Osteocyte (in vitro differentiated cells): ENCODE measurements at places on chromosomes 5 and 9.

DNA sequence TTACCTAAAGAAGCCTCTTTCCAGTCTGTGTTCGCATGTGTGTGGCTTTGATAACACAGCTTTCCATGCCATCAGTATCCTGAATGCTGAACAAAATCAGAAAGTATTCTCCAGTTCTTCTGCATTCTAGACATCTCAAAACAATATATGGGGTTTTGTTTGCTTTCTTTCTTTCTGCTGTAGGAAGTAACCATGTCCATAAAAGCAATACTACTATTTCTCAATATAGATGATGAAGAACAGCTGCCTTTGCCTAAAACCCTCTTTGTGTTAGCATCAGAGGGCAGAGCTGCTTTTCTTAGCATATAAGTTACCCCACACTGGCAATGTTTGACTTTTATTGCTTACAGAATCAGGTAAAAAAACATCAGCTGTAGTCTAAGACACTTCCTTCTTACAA lies 963.6 kb downstream of the CDH12 start:
- no peak for DNase-seq

- DNase-seq, result no peak
Measured at GRCh38 chr9:36854034-36854433, 180.0 kb downstream of the PAX5 start.

GRCh38 chr9:95724253-95724991 lies 151.1 kb upstream of the ERCC6L2 start:
- DNase-seq, result no peak

GRCh38 chr9:70105147-70105546 lies 61.5 kb downstream of the MAMDC2 start:
- DNase-seq, result no peak

DNA sequence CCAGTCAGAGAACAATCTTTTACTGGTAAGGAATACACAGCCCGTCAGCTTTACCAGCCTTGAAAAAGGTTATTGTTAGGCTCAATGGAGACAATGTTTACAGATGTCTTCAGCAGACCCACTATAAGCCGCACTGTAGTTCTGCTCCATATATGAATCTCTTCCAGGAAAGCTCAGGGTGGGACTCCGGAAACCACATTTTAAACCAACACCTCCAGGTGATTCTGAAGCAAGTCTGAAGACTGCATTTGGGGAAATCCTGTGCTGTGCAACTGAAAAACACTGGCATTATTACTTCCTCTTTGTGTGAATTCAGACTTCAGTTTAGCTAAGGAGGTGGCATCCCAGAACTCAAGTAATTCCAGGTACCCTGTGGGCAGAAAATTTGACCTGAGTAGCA lies 3.5 kb downstream of the GZMK start:
- no peak for DNase-seq

DNA sequence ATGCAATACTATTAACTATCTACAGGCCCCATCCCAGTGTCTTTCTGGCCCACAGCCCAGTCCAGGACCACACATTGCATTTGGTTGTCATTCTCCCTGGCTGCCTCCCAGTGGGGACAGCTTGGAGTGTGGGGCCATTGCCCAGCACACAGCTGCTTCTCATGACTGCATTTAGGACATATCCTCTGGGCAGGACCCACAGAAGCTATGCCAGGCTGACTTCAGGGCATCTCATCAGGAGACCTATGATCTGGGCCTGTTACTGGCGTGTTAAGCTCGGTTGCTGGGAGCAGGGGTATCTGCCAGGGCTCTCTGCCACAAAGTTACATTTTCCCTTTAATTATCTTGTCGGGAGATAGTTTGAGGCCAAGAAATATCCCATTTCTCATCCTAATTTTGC lies 32.1 kb upstream of the CLPTM1L start:
- DNase-seq, result no peak

GRCh38 chr5:15354021-15354420 lies 146.0 kb upstream of the FBXL7 start:
- DNase-seq, result no peak

DNA sequence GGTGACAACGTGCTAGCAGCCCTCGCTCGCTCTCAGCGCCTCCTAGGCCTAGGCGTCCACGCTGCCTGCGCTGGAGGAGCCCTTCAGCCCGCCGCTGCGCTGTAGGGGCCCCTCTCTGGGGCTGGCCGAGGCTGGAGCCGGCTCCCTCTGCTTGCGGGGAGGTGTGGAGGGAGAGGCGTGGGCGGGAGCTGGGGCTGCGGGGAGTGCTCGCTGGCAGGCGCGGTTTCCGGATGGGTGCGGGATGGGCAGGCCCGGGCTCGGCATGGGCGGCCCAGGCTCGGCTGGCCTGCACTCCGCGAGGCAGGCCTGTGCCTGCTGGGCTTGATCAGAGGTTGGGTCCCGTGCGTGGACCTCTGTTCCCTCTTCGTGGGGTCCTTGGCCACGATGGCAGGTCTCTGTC lies 472.6 kb downstream of the PRR16 start:
- no peak for DNase-seq

DNA sequence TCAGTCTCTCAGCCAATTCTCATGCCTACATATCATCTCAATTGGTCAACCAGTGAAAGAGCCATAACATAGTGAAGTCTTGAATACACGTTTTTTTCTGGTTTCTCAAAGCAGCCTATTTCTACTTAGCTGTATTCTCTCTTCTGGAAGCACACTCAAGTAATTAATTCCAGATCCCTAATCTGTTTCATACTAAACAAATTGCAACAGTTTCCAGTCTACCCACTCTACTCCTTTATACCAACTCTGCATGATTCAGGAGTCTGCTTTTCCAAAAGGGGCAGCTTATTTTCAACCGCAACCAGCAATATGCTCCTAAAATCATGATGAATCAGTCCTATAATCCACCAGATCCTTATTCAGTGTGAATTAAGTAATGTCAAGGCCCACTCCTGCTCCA lies 211.7 kb downstream of the TLE1 start:
- DNase-seq, result no peak

- DNase-seq, result no peak
Measured at GRCh38 chr5:9519537-9519936, 26.3 kb downstream of the SEMA5A start.

GRCh38 chr9:135300346-135301141 lies 179.0 kb upstream of the PPP1R26 start:
- DNase-seq, result peak; percentile 82

DNA sequence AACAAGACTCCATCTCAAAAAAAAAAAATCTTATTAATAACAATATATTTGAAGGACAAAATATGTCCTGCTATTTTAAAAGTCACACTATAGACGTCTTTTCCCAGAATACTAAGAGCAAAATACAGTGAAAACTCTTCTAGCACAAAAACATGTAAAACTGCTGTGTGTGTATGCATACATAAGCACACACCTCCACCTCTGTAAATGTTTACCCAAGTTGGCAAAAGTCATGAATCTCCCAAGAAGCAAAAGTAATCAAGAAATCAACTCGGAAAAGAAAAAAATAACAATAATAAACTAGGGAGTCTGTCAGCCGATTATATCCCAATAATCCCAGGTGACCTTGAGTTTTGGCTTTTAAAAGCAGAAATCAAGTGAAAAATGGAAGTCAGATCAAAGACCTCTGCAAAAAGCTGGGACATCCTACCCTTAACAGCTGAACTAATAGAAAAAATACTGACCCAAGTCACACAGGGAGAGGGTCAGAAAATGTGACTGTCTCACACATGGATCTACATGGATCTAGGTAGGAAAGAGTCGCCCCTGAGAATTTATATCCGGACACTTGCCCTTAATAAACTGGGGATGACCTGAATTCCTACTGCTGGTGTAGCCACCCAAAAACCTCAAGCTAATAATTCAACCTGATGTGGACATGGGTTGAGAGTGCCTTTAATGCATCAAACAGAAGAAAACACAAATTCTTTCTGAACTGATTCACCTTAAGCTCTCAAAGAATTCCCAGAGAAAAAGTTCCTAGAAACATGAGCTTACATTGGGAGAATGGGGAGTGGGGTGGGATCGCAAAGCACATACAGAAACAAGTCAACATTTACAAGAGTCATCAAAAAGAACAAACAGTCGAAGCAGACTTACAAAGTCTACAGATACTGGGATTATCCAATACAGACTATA lies 29.9 kb downstream of the LPAR1 start:
- no peak for DNase-seq

GRCh38 chr5:35335752-35336151 lies 105.5 kb upstream of the PRLR start:
- no peak for DNase-seq

DNA sequence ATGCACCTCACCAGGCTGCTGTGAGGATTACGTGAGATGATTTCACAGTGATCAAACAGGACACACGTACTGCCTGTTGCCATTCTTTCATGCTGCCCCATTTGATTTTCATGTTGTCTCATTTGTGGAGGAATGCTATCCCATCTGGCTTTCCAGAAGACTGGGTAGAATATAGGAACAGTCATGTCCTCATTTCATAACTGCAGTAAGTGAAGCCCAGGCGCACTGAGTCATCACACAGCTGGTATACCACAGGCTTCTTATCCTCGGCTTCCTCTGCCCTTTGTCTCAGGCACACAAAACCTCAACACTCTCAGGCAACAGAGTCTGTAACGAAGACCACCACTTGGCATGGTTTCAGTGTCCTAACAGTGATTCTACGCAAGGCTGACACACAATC lies 62.3 kb downstream of the LHFPL2 start:
- DNase-seq, result no peak

DNA sequence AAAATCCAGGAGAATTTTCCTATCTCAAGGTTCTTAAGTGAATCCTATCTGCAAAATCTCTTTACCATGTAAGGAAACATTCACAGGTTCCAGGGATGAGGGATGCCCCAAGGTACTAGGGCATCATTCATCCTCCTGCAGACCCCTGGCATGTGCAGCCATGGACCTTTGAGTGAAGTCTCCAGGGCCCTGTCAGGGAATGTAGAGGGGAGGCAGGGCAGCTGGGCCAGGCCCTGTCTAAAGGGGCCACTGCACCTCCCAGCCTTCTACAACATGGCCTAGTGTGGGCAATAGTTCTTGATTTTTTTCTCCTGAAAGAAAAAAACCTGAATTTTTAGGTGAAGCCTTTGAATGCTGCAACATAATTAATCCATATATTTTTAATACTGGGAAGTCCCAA lies 63.3 kb downstream of the SEMA4D start:
- DNase-seq, result no peak

GRCh38 chr9:97293207-97293721 lies 14.2 kb upstream of the CCDC180 start:
- no peak for DNase-seq

- peak; percentile 94 for DNase-seq
Measured at GRCh38 chr9:137236238-137236935, 4.7 kb upstream of the TUBB4B start.

GRCh38 chr5:122316656-122317055 lies 4.6 kb downstream of the SNCAIP start:
- no peak for DNase-seq

DNA sequence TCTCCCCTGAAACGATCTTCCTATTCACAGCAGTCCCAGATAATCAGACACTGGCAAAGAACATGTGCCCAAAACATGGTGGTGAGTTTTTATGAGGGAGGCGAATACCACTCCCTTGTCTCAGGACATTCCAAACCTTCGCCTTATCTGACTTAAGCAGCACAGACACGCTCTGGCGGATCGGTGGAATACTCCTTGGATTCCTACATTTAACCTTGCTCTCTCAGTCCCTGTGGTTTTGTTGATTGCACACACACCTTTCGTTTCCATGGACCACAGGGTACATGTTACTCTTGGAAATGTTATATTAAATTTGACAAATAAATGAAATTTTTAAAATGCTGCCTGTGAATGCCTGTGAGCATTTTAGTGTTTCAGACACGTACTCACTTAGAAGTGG lies 87.8 kb upstream of the CPEB4 start:
- DNase-seq, result no peak

DNA sequence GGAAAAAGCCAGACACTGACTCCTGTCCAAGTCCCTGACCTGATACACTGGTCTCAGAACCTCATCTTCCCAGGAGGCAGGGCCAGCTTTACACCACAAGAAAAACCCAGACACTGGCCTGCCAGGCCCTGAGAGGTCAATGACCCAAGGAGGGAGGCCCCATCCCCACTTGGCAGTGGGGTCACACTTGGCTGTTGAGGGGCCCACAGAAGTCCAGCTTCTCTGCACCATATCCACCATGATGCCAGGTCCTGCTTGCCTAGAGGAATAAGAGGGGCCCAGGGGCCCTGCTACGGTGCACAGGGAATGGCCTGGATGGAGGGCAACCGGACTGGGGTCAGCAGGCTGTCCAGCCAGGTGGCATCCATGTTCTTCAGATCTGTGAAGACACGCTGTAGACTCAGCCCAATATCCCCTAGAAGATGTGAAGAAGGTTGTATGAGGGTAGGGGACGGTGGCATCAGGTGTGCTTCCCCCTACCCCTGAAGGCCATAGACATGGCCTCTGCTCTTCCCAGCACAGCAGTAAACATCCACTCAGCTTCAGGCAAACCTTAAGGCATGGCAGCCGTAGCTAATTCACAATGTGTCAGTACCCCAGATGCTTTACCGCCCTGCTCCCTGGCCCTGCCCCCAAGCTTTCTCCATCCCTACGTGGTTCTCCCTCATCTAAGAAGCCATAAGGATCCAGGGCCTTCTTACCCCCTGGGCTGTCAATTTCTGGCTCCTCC lies 6.7 kb downstream of the IRF1 start:
- DNase-seq, result no peak

GRCh38 chr5:172556262-172556661 lies 84.8 kb upstream of the NEURL1B start:
- no peak for DNase-seq

- DNase-seq, result peak; percentile 96
Measured at GRCh38 chr5:17217493-17218352, at the start of gene BASP1. TSS of gene BASP1 (plus strand) at chr5:17217631. CDS start at chr5:17275217, 57,586 bp downstream.

GRCh38 chr9:130383979-130384676 lies 60.6 kb upstream of the ASS1 start:
- DNase-seq, result no peak

- DNase-seq, result no peak
Measured at GRCh38 chr9:132978451-132979131, at the start of gene GFI1B. TSS of gene GFI1B (plus strand) at chr9:132978694. CDS start at chr9:132986679, 7,985 bp downstream.

GRCh38 chr5:109989161-109989560 lies 299.4 kb downstream of the MAN2A1 start:
- DNase-seq, result no peak

- DNase-seq, result no peak
Measured at GRCh38 chr9:36960575-36960955, 73.5 kb downstream of the PAX5 start.

DNA sequence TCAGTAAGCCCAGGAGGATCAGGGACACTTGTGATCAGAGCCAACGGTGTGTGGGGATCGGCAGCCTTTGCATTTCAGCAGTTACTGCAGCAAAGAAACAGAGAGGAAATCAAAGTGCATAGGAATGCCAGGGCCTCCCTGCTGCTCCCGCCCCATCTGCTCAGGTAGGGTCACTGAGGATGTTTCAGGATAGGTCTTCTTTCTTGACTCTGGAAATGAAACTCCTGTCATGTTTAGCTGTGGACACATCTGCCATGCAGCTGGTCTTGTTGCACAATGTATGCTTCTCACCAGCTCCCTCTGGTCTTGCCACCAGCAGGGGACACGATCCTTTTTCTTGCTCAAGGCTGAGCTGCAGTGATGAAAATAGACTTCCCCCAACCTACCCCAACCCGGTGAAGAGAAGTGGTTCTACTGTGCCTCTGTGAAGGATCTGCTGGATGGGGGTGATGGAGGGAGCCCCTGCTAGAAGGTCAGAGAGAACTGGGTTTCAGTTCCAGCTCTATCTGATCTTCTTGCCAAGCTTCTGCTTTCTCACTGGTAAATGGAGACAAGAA lies 185.2 kb upstream of the KLF4 start:
- no peak for DNase-seq
